Left lung (tissue), 14 donors: ENCODE measurements at places on chromosomes 11 and 22.

DNA sequence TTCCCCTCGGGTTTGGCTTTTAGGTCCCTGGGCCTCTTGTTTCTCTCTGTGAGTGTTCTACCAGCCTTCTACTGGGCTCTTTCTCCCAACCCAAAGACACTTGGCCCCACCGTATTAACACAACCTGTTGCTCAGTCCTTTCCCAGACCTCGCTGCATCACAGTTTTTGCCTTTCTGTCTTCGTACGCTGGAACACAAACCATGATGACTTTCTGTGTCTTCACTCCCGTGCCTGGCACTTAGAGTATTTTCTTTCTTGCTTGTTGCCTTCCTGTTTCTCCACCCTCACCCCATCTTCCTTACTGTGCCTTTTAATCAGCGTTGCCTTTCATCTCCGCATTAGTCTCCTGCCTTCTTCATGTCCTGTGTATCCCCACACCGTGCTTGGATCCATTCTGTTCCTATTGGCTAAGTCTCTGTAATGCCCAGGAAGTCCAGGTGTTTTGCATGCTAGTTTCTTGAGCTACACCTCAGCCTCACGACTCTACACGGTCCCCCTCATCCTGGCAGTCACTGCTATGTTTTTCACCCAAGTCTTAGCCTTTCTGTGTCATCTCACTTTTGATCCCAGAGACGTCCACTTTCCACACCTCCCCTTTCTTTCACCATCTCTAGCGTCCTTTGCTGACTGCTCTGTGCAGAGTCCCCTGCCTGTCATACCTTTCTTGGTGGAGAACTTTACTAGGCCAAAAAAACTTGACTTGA, 1.6 kb downstream of the MARK2 start:
- H3K27me3 ChIP-seq = no peaks in the 10 kb centered on the region
- H3K4me1 ChIP-seq = peaks cover 71% of the 10 kb centered on the region
- H3K36me3 ChIP-seq = peaks cover 29% of the 10 kb centered on the region
- H3K4me3 ChIP-seq = peak overlapping the region; percentile 86
- DNase-seq = no peak

DNA sequence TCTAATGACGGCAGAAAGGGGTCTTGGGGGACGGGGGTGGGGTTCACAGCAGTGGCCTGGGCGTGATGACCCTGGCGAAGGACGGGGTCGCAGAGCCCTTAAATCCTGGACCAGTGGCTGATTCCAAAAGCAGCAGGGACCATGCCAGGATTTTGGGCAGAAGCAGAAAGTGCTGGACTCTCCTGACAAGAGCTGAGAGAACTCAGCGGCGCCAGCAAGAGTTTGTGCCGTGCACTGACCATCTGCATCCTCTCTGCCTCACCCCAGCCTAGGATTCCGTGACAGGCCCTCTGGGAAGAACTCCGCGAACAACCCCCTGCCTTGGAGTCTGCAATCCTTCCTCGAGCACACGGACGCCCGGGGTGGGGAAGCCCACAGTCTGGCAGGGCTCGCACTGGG, 644 bp upstream of the NDUFV1 start:
- H3K27ac ChIP-seq = peak overlapping the region; percentile 80
- H3K27me3 ChIP-seq = no peaks in the 10 kb centered on the region
- no peaks in the 10 kb centered on the region for H3K36me3 ChIP-seq
- H3K4me1 ChIP-seq = peaks cover 24% of the 10 kb centered on the region
- DNase-seq = peak; percentile 63
- H3K4me3 ChIP-seq = peak overlapping the region; percentile 98

GRCh38 chr11:6505577-6506240, 8.6 kb downstream of the DNHD1 start:
- H3K4me1 ChIP-seq = no peaks in the 10 kb centered on the region
- peak; percentile 39 for DNase-seq
- peaks cover 34% of the 10 kb centered on the region for H3K36me3 ChIP-seq
- H3K4me3 ChIP-seq = no peak overlapping the region
- no peak overlapping the region for H3K27ac ChIP-seq

GRCh38 chr11:2581151-2581930, 118.5 kb downstream of the KCNQ1OT1 start:
- no peaks in the 10 kb centered on the region for H3K27me3 ChIP-seq
- H3K4me1 ChIP-seq = no peaks in the 10 kb centered on the region
- peak; percentile 25 for DNase-seq
- no peaks in the 10 kb centered on the region for H3K36me3 ChIP-seq
- no peak overlapping the region for H3K4me3 ChIP-seq

DNA sequence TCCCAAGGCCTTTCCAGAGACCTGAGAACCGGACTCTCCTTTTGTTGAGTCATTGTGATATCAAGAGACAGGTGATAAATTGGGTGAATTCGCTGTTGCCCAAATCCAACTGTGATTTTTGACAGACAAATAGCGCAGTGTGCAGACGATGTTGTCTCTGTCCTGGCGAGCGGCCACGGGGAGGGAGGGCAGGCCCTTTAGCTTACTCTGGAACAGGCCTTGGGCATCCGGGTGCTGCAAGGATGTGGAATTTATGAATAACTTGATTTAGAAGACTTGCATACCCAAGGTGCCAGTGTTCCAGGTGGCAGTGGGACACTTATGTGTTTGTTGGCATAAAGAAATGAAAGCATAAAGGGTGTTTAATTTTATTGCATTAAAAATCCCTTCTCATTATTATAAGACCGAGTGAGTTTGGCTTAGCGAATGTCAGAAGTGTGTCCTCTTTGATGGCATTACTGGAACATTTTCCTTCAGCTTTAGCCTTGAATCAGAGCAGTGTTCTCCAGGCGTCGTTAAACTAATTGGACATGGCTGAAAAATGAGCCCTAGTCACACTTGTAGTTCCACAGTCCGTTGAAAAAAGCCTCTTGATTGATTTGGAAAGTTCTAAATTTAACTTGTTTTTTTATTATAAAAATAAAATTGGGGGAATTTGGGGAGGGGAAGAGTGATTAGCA, 9.4 kb downstream of the LDLRAD3 start:
- H3K27ac ChIP-seq = no peak overlapping the region
- H3K27me3 ChIP-seq = peaks cover 6% of the 10 kb centered on the region
- H3K4me1 ChIP-seq = no peaks in the 10 kb centered on the region

DNA sequence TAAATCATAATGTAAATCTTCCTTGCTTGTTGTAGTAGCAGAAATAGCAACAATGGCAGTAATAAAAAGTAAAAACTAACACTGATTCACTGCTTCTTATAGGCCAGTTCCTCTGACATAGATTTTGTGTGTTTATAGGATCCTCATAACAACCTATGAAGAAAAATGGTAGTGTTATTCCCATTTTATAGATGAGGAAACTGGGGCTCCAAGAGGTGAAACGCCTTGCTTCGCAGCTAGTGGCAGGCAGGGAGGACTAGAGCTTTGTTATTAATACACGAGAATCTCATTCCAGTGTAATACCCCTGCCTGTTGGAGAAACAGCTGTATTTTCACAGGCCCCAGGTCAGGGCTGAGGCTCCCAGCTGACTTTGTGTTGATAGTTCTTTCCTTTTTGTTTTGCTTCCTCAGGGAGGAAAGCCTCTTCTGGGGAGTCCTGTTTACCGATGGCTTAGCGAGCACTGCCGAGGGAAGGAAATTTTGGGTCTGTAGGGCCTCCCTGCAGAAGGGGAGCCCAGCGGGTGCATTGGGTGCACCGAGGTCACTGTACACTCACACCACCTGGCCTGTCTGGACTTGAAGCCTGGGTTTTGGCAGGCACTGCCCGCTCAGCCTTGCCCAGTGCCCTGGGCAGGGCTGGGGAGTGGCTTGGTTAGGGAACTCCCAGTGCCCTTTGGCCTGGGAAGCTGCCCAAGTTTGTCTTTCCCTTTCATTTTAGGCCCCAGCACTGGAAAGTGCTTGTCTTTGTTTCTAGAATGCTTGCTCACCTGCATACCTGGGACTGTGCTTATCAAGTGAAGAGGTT, 13.5 kb downstream of the KIAA1671 start:
- no peaks in the 10 kb centered on the region for H3K27me3 ChIP-seq
- no peak for DNase-seq
- H3K4me1 ChIP-seq = peaks cover 4% of the 10 kb centered on the region
- H3K27ac ChIP-seq = peak overlapping the region; percentile 65
- H3K36me3 ChIP-seq = no peaks in the 10 kb centered on the region

DNA sequence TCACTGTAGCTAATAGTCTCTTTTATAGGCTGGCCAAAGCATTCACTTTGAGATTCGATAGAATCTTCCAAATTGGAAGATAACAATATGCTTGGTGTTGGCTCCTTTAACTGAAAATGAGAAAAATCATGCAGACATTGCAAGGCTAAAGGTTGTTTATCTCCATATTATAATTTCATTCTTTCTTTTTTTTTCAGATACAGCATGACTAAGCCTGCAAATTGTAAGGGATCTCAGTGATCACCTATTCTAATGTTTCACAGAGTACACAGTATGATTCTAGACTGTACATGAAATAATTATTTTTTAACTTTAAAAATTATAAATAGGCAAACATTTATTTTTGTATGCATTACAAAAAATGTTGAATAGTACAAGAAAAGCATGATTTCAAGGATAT, 451.7 kb upstream of the DDI1 start:
- H3K4me1 ChIP-seq = no peaks in the 10 kb centered on the region
- H3K27me3 ChIP-seq = no peaks in the 10 kb centered on the region
- H3K36me3 ChIP-seq = no peaks in the 10 kb centered on the region
- no peak for DNase-seq
- no peak overlapping the region for H3K27ac ChIP-seq
- no peak overlapping the region for H3K4me3 ChIP-seq

GRCh38 chr22:44650806-44651205, 51.2 kb upstream of the PRR5 start:
- H3K27me3 ChIP-seq = peaks cover 20% of the 10 kb centered on the region
- no peak overlapping the region for H3K4me3 ChIP-seq
- DNase-seq = no peak
- H3K27ac ChIP-seq = no peak overlapping the region
- no peaks in the 10 kb centered on the region for H3K36me3 ChIP-seq
- no peaks in the 10 kb centered on the region for H3K4me1 ChIP-seq

- DNase-seq = no peak
- no peak overlapping the region for H3K4me3 ChIP-seq
- H3K36me3 ChIP-seq = no peaks in the 10 kb centered on the region
- no peak overlapping the region for H3K27ac ChIP-seq
Observed at GRCh38 chr22:16932577-16932976, 75.4 kb downstream of the GAB4 start.

DNA sequence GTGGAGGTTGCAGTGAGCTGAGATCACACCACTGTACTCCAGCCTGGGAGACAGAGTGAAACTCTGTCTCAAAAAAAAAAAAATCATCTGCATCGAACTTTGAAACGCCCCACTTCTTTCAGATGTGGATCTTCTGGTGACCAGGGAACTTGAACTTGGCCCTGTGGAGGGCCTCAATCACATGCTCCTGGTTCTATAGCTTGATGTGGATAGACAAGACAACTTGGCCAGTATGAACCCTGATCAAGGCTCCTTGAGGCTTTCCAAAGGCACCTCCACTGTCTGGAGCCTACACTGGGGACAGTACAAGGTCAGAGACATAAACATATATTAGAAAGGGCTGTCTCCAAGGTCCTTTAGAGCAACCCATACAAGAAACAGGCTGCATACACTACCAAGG, 30.6 kb downstream of the RAB30 start:
- no peak overlapping the region for H3K4me3 ChIP-seq
- H3K27ac ChIP-seq = no peak overlapping the region
- H3K27me3 ChIP-seq = no peaks in the 10 kb centered on the region

DNA sequence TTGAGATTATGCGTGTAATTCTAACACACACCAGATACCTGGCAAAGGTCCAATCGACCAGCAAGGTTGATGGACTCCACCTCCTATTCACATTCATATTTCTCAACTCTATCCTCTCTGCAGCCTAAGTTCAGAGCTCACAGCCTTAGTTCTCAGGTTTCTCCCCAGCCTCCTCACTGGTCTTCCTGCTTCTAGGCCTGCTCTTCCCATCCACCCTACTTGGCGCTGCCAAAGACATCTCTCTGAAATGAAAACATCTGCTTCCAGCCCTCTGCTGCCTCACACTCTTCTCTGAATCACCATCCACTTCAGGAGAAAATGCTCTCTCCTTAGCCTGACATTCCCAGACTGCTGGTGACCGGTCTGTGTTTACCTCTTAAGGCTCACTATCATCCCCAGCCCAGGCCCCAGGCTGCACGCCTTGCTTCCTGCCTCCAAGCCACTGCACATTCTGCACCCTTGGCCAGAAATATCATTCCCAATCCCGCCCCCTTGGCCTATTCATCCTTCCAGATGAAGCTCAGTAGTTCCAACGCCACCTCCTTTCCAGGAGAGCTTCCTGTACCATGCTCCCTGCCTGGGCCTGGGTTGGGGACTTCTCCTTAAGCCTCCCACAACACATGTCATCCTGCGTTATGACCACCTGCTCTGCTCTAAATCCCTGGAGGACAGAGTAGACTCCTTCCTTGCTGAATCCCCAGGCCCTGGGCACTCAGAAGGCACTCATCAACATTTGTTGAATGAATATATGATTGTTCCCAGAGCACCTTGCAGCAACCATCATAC, 3.5 kb downstream of the ARRB1 start:
- H3K36me3 ChIP-seq = no peaks in the 10 kb centered on the region
- no peak overlapping the region for H3K4me3 ChIP-seq
- peak overlapping the region; percentile 28 for H3K27ac ChIP-seq
- no peaks in the 10 kb centered on the region for H3K27me3 ChIP-seq
- DNase-seq = peak; percentile 62

GRCh38 chr11:75425422-75425821, 7.6 kb downstream of the KLHL35 start:
- no peak for DNase-seq
- H3K36me3 ChIP-seq = peaks cover 14% of the 10 kb centered on the region
- no peak overlapping the region for H3K27ac ChIP-seq
- H3K4me3 ChIP-seq = no peak overlapping the region
- H3K4me1 ChIP-seq = peaks cover 8% of the 10 kb centered on the region

DNA sequence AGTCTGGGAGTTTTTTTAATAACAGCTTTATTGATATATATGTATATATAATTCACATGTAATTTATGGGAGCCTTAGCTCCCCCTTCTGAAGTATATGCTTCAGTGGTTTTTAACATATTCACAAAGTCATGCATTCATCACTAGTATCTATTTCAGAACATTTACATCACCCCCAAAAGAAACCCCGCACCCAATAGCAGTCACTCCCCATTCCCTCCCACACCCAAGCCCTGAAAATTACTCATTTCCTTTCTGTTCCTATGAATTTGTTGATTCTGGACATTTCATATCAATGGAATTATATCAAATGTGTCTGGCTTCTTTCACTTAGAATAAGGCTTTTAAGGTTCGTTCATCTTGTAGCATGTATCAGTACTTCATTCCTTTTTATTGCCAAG, 35.6 kb upstream of the SYT7 start:
- no peak overlapping the region for H3K27ac ChIP-seq
- peaks cover 25% of the 10 kb centered on the region for H3K27me3 ChIP-seq
- no peaks in the 10 kb centered on the region for H3K36me3 ChIP-seq
- H3K4me1 ChIP-seq = no peaks in the 10 kb centered on the region

DNA sequence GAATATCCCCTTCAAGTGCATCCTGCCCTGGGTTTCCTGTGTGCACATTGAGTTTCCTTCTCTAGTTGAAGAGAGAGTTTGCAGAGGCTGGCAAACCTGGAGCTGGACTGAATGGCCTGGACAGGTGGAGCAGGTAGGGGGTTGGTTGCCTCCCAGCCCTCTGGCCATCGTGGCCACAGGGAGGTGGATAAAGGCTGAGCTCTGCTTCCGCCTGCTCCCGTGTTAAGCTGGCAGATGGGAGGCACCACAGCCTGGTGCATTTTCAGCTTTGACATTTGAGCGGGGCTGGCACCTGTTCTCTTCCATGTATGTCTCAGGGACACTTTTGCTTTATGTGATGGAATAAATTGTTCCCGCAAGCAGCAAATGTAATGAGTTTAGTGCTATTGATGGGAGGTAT, 11.1 kb downstream of the MICAL2 start:
- peaks cover 20% of the 10 kb centered on the region for H3K4me1 ChIP-seq
- H3K27me3 ChIP-seq = no peaks in the 10 kb centered on the region
- H3K36me3 ChIP-seq = no peaks in the 10 kb centered on the region
- H3K27ac ChIP-seq = no peak overlapping the region
- no peak overlapping the region for H3K4me3 ChIP-seq

GRCh38 chr11:21888814-21889213, 304.1 kb upstream of the ANO5 start:
- no peak for DNase-seq
- H3K4me1 ChIP-seq = no peaks in the 10 kb centered on the region
- H3K27me3 ChIP-seq = no peaks in the 10 kb centered on the region
- H3K4me3 ChIP-seq = no peak overlapping the region
- H3K36me3 ChIP-seq = no peaks in the 10 kb centered on the region
